ENCODE measurements at places on chromosomes 12 and 14.

GRCh38 chr14:101198398-101199027 is 295.0 kb upstream of the RTL1 start:
- DNase-seq: no peak

DNA sequence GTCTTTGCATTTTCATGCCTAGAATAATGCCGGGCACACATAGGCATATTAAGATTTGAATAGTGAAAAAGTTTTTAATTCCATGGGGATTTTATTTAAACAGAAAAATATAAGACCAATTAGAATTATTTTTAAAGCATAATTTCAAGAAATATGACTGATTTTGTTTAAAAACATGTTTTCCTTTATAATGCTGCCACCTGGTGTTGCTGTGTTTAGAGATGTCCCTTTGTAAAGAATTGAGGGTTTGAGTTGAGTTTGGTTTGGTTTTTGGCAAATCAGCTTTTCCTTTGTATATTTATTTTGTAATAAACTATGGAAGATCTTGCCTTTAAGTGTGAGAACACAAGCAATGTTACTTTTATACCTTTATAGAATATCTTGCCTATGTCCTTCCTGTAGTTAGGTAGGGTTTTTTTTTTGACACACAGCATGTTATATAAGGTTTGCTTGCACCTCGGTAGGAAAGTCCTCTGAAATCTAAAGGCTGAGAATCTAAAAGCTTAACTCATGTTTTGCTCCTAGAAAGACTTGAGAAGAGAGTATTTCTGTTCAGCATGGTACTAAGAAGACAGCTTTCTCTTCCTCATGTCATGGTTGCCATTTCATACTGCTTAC is 31.4 kb upstream of the SNAPC1 start:
- no peak for DNase-seq

- no peak for DNase-seq
Observed at GRCh38 chr14:97319691-97320090, 522.5 kb downstream of the VRK1 start.

DNA sequence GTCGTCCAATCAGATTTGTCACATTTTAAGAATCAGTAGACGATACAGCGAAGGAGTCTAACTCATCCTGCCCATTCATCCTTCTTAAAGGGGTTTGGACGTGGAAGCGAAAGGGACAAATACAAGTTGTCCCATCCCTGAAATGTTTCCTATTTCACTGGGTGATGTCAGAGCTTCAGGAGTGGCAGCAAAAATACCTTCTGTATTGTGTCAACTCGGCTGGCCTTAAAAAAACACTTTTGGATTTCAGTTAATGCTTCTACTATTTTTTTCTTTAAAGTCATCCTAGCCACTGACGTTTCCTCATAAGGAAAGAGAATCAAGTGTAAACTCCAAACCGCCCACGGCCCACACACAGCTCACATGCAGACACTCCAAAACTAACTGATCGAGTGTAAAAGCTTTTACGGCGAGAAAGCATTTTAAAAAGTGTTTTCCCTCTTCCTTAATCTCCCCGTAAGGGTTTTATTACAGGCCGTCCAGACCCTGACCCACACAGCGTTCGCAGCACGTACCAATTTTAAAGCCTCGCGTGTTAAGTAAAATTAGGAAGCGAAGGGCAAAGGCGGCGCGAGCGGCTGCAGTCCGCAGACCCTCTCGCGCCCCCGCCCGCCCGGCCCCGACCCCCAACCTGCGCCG is 593 bp downstream of the CFL2 start:
- no peak for DNase-seq

DNA sequence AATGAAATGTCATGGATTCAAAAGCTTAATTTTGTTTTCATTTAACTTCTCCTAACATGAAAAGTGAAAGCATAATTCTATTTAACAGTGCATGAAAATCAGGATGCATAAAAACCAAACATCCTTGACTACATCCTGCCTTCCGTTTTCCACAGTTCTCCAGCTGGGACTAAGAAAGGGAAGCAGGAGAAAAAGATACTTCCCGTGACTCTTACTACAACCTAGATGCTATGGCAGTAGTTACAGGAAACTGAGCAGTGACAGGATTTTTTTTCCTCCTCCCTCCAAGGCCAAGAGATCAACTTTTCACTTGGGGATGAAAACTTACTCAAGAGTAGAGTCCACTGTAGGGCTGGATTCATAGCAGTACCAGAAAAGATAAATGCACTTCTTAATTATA is 2.6 kb downstream of the EXOC5 start:
- no peak for DNase-seq

DNA sequence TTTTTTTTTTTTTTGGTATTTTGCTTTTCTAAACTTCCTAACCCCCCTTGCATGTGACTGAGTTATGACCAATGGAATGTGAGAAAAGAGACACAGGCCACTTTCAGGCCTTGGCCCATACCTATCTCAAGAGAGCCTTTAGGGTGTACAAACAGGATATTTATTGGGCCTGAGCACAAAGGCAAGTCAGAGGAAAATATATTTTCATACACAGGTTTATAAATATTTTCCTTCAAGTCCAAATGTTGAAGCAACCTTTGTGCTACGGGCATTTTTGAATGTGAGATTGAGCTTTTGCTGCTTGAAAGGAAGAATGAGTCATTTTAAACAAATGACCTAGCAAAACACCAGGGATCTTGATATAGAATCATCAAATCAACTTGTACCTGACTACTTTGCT is 228.6 kb upstream of the E2F7 start:
- DNase-seq: no peak

DNA sequence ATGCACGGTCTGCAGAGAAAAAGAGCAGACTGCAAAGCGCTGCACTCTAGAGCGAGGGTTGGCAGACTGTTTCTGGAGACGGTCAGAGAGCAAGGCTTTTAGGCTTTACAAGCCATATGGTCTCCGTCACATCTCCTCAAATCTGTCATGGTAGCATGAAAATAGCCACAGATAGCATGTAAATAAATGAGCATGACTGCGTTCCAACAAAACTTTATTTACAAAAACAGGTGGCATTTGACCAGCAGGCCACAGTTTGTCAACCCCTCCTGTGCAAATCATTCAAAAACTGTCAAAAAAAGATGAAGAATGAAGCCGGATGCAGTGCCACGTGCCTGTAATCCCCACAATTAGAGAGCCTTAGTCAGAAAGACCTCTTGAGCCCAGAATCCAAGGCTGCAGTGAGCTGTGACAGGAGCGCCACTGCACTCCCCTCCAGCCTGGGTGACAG is 18.9 kb downstream of the SYNE3 start:
- DNase-seq: no peak
